ENCODE measurements at places on chromosomes 13 and 19.

GRCh38 chr13:93079294-93079693, 147.3 kb upstream of the GPC6 start:
- no peak for DNase-seq

- no peak for DNase-seq
Measured at GRCh38 chr19:1340681-1341469, 42.8 kb upstream of the NDUFS7 start.

DNA sequence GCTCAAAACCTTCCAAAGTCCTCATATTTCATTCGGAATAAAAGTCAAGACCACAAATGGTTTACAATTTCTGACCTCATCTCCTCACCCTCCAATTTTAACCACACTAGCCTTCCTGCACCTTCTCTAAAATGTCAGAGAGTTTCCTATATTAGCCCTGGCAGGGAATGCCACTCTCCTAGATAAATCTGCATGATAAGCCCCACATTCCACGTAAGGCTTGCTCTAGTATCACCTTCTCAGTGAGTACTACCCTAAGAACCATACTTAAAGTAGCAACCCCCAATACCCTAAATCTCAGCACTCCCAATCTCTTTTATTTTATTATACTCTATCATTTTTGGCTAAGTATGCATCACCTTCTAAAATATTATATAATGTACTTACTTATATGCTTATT, 100.5 kb upstream of the SLITRK5 start:
- DNase-seq: no peak

- no peak for DNase-seq
Measured at GRCh38 chr13:46804391-46804815, 7.4 kb upstream of the ESD start.

GRCh38 chr13:60398907-60399589, 2.0 kb downstream of the TDRD3 start:
- DNase-seq: no peak

DNA sequence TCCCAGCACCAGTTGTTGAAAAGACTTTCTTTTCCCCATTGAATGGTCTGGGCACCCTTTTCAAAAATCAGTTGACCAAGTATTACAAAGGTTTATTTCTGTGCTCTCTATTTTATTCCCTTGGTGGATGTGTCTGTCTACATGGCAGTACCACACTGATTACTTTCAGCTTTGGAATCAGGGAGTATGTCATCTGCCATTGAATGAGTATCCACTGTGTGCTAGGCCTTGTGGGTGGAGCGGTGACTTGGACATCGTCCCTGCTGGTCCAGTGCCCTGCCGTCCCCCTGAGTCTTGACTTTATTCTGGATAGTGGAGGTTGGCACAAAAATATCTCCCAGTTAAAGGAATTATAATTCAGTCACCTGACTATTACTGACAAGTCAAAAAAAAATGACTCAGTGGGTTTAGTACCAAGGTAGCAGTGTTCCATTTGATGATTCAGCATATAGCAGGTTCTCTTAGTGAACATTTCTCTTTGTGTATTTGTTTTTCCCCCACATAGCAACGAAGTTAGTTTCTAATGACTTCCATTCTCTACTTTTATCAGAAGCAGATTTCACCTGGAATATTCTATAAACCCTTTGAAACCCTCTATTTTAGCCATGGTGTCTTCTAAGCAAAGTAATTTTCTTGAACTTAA, 3.9 kb downstream of the UPF3A start:
- DNase-seq: no peak

DNA sequence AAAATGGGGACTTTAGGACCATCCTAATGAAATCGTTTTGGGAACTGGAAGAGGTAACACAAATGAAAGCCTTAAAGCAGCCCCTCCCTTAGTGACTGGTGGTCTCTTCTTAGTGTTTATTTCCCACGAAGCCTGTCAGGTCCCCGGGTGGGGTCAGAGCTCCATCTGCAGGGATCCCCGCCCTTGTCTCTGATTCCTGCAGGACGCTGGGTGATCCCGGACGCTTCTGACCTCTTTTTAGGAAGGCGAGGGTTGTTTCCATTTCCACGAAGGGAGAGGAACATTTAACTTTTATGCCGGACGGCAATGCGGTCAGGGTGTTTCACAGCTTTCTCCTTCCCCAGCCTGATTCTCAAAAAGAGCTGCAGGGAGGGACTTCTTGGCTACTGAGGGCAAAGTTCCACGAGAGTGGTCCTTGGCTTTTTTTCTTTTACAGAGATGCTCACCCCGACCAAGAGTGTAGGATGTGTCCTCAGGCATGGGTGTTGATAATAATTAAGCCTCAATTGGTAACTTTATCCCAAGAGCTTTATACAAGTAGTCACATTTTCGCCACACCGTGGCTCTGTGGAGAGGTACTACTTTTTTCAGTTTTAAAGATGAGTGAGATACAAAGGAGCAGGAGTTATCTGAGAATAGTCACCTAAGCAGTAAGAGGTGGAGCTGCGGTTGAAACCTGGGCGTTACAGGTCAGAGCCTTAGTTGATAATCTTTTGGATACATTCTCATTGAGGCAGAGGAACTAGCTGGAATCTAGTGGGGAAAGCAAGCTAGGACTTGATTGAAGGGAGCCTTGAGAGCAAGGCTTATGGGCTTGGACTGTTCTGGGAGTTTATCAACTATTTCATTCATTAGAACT, 813 bp downstream of the ZNF284 start:
- no peak for DNase-seq

GRCh38 chr13:45298206-45298505, 42.8 kb downstream of the TPT1 start:
- no peak for DNase-seq

All from ecto neural progenitor cell (in vitro differentiated cells).